ENCODE measurements at places on chromosomes 13 and 19. TPM values are rescaled to one million over a fixed set of nuclear protein-coding genes. Genes with fewer than 3 reads are reported as not detected.

Gene UPF3A
- total RNA-seq, result 15.1 TPM

Gene SIGLEC11
- not detected for total RNA-seq

Gene FLT1
- 211 TPM for total RNA-seq

Gene IGFL2
- 0.05 TPM for total RNA-seq

Gene STAP2
- 1.2 TPM for total RNA-seq

Gene FBL
- total RNA-seq, result 104 TPM

Gene JUNB
- total RNA-seq, result 68.0 TPM

Gene SPART
- 196 TPM for total RNA-seq

Gene CRYL1
- total RNA-seq, result 10.2 TPM

Gene GIPC3
- under 0.01 TPM for total RNA-seq

Gene KEAP1
- total RNA-seq, result 81.0 TPM

Gene CATSPERD
- total RNA-seq, result not detected

Gene DNAJC15
- total RNA-seq, result 10.9 TPM
